Stimulated activated CD4-positive, alpha-beta T cell treated with anti-CD3 and anti-CD28 coated beads, TNF-alpha, amount 100 ng/mL, for 48 hours (primary cell): ENCODE measurements at places on chromosomes 12 and 14.

DNA sequence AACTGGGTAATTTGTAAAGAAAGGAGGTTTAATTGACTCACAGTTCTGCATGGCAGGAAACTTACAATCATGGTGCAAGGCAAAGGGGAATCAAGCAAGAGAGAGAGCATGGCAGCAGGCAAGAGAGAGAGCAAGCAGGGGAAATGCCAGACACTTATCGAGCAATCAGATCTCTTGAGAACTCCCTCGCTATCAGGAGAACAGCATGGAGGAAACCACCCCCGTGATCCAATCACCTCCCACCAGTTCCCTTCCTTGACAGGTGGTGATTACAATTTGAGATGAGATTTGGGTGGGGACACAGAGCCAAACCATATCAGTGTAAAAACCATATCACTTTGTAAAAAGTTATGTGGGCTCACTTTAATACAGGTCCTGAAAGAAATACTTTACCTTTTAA is 56.4 kb upstream of the NEDD1 start:
- no peak for DNase-seq

GRCh38 chr12:54572881-54573280 is 15.6 kb downstream of the PPP1R1A start:
- DNase-seq, result no peak

- DNase-seq, result no peak
These were observed 10.0 kb upstream of the C14orf132 start for GRCh38 chr14:96029089-96029645.

GRCh38 chr12:38995249-38995648 is 89.9 kb upstream of the CPNE8 start:
- no peak for DNase-seq

DNA sequence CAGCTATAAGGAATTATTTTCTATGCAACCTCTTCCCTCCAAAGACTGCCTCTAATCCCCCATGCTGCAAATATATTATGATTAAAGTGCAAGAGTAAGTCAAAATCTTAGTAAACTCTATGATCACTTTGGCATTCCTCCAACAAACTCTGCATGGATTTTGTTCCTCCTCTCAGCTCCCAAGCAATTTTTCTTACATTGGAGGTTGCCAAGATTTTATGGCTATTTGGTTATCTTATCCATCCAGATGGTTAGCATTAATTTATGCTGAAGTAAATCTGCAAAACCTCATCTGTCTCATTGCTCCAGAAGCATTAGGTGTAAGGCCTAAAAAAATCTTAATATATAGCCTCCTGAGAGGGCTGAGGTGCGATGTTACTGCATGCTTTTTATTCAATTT is 228.1 kb downstream of the CHST11 start:
- no peak for DNase-seq

DNA sequence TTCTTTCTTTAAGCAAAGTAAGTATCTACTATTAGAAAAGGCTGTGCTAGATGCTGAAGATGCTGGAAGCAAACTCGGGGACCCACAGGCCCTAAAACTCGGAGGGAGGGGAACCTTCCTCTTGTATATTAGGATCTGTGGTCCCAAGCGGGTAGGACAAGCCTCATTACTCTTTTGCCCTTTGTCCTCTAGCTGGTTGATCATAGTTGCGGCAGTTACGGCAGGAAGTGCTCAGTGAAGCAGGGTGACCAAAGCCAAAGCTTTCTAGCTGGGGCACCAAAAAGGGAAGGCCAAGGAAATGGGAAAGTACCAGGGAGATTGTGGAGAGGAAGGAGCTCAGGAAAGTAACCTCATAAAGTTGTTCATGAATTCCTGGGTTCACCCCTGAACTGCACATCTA is 76.3 kb downstream of the SCFD1 start:
- no peak for DNase-seq

GRCh38 chr14:92486881-92487280 is 26.7 kb upstream of the RIN3 start:
- no peak for DNase-seq

- no peak for DNase-seq
These were observed at the start of gene DNAH10 for GRCh38 chr12:123761841-123762714. TSS of gene DNAH10 (plus strand) at chr12:123762301. CDS start at chr12:123762337, 36 bp downstream.

DNA sequence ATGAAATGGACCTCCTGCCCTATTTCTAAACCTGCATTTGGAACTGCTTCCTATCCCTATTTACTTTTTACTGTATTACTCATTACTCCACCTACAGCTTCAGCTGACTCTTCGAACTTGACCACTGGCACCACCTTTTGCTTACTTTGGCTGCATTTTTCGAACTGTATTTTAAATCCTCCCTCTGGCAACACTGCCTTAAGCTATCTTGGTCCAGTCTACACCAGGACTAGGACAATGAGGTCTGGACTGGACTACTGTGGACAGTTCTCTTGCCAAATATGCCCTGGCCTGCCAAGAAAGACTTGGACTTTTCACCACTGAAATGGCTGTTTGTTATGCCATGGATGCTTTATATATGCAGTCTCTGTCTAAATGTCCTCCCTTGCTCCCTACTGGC is 328.1 kb downstream of the BTG1 start:
- no peak for DNase-seq

GRCh38 chr14:96683562-96684289 is 113.5 kb upstream of the VRK1 start:
- no peak for DNase-seq

- DNase-seq, result no peak
These were observed 7.8 kb downstream of the HIGD1C start for GRCh38 chr12:50960130-50960529.

DNA sequence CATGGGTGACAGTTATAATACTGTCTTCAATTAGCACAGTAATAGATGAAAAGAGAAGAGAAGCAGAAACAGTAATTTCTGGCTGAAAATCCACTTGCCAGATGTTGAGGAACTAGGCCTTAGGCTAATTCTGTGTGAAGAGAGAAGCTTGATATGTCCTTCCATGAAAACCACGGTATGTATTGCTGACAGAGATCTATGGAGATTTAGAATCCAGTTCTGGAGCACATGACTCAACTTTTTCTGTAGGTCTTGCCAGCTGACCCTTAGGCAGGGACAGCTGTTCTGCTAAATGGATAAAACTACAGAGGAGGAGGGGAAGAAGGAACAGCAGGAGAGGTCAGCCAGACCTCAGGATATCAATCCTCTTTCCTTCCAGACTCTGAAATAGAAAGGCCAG is 211.5 kb downstream of the PRKD1 start:
- no peak for DNase-seq

DNA sequence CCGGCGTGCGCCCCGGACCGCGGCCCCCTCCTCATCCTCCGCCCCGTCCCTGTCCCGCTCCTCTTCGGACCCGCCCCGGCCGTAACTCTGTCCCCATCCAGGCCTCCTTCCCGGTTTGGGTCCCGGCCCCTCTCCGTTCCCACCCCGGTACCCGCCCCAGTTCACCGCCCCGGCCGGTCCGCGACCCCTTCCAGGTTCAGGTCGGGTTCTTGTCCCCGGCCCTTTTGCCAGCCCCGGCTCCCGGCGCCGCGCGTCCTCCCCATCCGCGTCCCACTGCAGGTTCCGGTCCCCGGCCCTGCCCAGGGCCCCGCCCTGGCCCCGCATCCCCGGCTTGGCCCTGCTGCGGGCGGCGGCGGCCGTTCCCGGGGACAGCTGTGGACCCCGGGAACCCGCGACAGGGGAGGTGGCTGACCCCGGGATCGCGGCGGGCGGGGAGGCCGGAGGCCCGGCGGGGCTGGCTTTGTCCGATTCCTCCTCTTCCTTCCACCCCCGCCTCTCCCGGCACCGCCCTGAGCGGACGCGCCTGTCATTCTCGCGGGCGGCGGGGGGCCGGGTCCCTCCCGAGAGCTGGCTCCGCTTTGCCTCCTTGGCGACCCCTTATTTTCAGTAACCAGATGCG is 601 bp downstream of the KLC1 start:
- peak; percentile 22 for DNase-seq

- no peak for DNase-seq
These were observed 77.5 kb upstream of the CISTR start for GRCh38 chr12:53829130-53829819.

GRCh38 chr14:92241966-92242595 is 80.9 kb upstream of the SLC24A4 start:
- DNase-seq, result no peak

GRCh38 chr12:43271659-43272058 is 280.3 kb downstream of the ADAMTS20 start:
- no peak for DNase-seq

DNA sequence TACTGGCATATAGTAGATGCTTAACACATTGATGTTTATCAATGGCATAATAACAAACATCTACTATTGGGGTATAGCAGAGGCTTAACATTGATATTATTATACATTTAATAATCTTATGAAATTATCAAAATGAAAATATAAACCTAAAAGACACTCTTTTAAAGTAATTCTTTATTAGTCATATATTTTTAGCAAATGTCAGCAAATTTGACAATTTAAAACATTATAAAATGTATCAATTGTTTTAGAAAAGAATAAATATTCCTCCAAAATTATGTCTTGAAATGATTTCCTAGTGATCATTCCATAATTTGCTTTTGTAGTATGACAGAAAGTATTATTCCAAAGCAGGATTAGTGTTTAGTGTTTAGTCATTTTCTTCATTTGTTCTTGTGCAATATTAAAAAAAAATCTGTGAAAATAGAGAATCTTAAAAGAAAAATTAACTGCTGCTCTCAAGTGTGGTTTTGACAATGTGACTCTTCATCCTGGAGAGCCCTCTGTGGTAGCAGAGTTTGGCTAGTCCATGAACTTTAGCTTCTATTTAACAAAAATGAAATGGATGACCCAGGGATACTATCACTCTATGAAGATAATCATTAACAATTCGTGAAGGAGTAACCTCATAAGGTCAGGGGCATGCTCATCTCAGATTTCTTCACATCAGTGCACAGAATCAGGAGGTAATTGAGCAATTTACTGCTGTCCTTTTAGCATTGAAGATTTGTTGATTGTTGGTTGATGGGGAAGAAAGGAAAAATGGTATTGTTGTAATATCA is 1018.5 kb downstream of the LRFN5 start:
- no peak for DNase-seq

- DNase-seq, result no peak
These were observed 11.6 kb downstream of the RNASE10 start for GRCh38 chr14:20516921-20517320.

DNA sequence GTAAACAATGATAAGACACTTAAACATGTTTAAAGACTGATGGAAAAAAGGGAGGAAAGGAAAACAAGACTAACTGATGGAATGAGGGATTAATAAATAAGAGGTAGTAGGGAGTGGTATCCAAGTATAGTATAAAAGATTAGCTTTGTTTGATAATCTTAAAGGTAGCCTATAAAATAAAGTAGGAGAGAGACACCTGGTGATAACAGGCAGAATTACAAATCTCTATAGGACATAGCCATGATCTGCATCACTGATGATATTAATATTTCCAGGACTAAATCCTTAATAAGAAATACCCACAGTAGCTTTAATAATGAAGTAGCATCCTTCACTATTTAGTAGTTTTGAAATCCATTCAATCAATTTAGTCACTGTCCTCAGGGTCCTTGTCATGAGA is 30.4 kb downstream of the DLGAP5 start:
- no peak for DNase-seq

- DNase-seq, result no peak
These were observed 3.6 kb upstream of the WSB2 start for GRCh38 chr12:118064608-118065007.
